Esophagus (tissue), 2 donors: ENCODE measurements at places on chromosomes 7 and 10. TPM values are rescaled to one million over a fixed set of nuclear protein-coding genes. Genes with fewer than 3 reads are reported as not detected.

HOXA5 gene
- polyA plus RNA-seq: 1.7 TPM

CPA4 gene
- 8.4 TPM for polyA plus RNA-seq

SFTPD gene
- 1.3 TPM for polyA plus RNA-seq

ANKRD16 gene
- polyA plus RNA-seq: 4.3 TPM

VWDE gene
- 0.20 TPM for polyA plus RNA-seq

AFAP1L2 gene
- polyA plus RNA-seq: 7.8 TPM

LIPN gene
- polyA plus RNA-seq: 1.0 TPM

MUC12 gene
- 0.13 TPM for polyA plus RNA-seq

HMX3 gene
- polyA plus RNA-seq: not detected

STK32C gene
- polyA plus RNA-seq: 5.6 TPM

TUBB8 gene
- not detected for polyA plus RNA-seq

TAS2R5 gene
- 0.28 TPM for polyA plus RNA-seq

SPDYE8 gene
- polyA plus RNA-seq: not detected

MUC3A gene
- polyA plus RNA-seq: 0.04 TPM

CEP41 gene
- polyA plus RNA-seq: 2.3 TPM

KCNH2 gene
- polyA plus RNA-seq: 0.88 TPM

CALML3 gene
- polyA plus RNA-seq: 224 TPM

CXCL12 gene
- polyA plus RNA-seq: 7.9 TPM

DPYSL4 gene
- 0.52 TPM for polyA plus RNA-seq

PRLHR gene
- polyA plus RNA-seq: not detected

SFXN2 gene
- 3.5 TPM for polyA plus RNA-seq

GTF2IRD2 gene
- polyA plus RNA-seq: 14.4 TPM

ZNF365 gene
- polyA plus RNA-seq: 14.0 TPM

CYP2C8 gene
- polyA plus RNA-seq: 0.33 TPM

PALD1 gene
- polyA plus RNA-seq: 2.1 TPM

CYP2C18 gene
- 17.3 TPM for polyA plus RNA-seq

OGDHL gene
- 0.10 TPM for polyA plus RNA-seq

PRDX3 gene
- polyA plus RNA-seq: 40.8 TPM

HABP2 gene
- not detected for polyA plus RNA-seq

VAX1 gene
- polyA plus RNA-seq: not detected

CADPS2 gene
- 1.6 TPM for polyA plus RNA-seq

GDF10 gene
- 0.33 TPM for polyA plus RNA-seq

ATOH7 gene
- not detected for polyA plus RNA-seq

SPDYE2B gene
- polyA plus RNA-seq: not detected

BAIAP2L1 gene
- 20.0 TPM for polyA plus RNA-seq

EBLN1 gene
- polyA plus RNA-seq: not detected

IGFBP1 gene
- not detected for polyA plus RNA-seq

GPR26 gene
- not detected for polyA plus RNA-seq

ACHE gene
- 0.52 TPM for polyA plus RNA-seq

DPP6 gene
- polyA plus RNA-seq: 0.24 TPM

EMX2 gene
- 0.15 TPM for polyA plus RNA-seq

SPDYE18 gene
- polyA plus RNA-seq: 0.20 TPM

SLC37A3 gene
- polyA plus RNA-seq: 11.7 TPM

ADIRF gene
- 104 TPM for polyA plus RNA-seq

GPER1 gene
- polyA plus RNA-seq: 1.1 TPM

CCT6A gene
- polyA plus RNA-seq: 133 TPM

MMP21 gene
- 0.02 TPM for polyA plus RNA-seq
